T-cell (primary cell): ENCODE measurements at places on chromosomes 2 and 18. TPM values are rescaled to one million over a fixed set of nuclear protein-coding genes. Genes with fewer than 3 reads are reported as not detected.

Gene CCBE1
- total RNA-seq: not detected

DNA sequence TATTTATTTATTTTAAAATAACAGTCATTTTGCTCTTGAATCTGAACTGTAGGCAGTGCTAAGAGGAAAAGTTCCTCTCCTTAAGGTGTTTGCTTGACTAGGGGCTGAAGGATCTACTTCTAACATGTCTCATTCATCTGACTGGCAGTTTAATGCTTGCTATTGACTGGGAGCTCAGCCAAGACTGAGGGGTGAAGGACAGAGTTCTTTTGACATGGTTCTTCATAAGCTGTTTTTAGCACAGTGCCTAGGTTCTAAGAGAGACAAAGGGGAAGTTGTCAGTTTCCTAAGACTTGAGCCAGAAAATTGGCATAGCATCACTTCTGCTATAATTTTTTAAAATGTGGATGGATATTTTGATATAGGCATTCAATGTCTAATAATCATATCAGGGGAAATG lies 73.0 kb downstream of the COMMD1 start:
- no peak for DNase-seq

Gene DNAJC27
- 11.8 TPM for total RNA-seq

Gene TPGS2
- total RNA-seq: 46.3 TPM

Gene ICOS
- total RNA-seq: 49.6 TPM

Gene ZNF513
- 27.0 TPM for total RNA-seq

GRCh38 chr18:9019135-9019534 lies 83.4 kb upstream of the NDUFV2 start:
- no peak for DNase-seq

Gene PROC
- not detected for total RNA-seq

- DNase-seq: no peak
Measured at GRCh38 chr2:135386993-135387392, 144.0 kb downstream of the ZRANB3 start.

DNA sequence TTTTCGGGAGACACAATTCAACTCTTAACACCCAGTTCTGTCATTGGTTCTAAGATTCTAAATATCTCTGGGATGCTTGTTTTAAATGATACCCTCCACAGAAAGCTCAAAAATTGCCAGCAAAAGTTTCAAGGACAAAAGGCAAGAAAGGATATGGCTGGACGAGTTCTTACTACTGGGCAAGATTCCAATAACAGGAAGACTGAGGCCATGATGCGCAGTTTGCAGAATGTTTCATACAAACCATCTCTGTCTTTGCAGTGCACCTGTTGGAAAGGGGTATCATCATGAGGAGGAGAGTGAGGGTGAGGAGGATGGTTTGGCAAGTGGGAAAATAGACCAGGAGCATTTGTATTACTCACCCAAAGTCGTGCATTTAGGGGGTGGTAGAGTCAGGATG lies 172.8 kb downstream of the DCDC2C start:
- no peak for DNase-seq

- DNase-seq: no peak
Measured at GRCh38 chr18:68462766-68463165, 252.1 kb downstream of the TMX3 start.

DNA sequence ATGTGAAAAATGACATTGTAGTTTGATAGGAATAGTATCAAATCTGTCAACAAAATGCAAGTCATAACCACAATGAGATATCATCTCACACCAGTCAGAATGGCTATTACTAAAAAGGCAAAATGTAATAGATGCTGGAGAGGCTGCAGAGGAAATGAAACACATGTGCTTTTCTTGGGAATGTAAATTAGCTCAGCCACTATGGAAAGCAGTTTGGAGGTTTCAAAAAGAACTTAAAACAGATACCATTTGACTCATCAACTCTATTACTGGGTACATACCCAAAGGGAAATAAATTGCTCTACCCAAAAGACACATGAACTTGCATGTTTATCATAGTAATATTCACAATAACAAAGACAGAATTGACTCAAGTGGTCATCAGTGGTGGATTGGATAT lies 572.6 kb downstream of the TRIB2 start:
- DNase-seq: no peak

- no peak for DNase-seq
Measured at GRCh38 chr2:58629545-58630119, 388.5 kb upstream of the FANCL start.

GRCh38 chr18:48023334-48024008 lies 93.0 kb upstream of the SMAD2 start:
- DNase-seq: no peak

Gene FSHR
- not detected for total RNA-seq

GRCh38 chr18:22695674-22696073 lies 237.5 kb upstream of the RBBP8 start:
- no peak for DNase-seq

- no peak for DNase-seq
Measured at GRCh38 chr2:114119862-114120261, 230.0 kb downstream of the ACTR3 start.

Gene COL6A3
- 2.7 TPM for total RNA-seq

GRCh38 chr18:62399276-62399675 lies 74.2 kb downstream of the TNFRSF11A start:
- DNase-seq: no peak

DNA sequence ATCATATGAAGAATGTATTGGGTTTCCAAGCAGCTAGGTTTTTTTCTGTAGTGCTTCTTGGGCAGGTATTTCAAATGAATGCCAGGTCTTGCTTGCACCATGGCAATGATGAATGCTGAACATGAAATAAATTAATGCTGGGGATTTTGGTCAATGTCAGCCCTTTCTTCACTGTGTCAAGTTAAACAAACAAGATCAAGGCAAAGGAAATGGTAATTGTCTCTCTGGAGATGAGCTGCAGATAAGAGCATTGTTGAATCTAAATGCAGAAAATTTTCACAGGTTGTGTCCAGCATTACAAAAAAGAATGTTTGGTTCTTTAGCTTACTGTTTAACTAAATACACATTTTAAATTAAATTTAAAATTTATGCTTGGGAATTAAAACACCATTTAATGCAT lies 144.3 kb downstream of the GPD2 start:
- no peak for DNase-seq

GRCh38 chr2:173217116-173217840 lies 137.4 kb upstream of the CDCA7 start:
- no peak for DNase-seq

DNA sequence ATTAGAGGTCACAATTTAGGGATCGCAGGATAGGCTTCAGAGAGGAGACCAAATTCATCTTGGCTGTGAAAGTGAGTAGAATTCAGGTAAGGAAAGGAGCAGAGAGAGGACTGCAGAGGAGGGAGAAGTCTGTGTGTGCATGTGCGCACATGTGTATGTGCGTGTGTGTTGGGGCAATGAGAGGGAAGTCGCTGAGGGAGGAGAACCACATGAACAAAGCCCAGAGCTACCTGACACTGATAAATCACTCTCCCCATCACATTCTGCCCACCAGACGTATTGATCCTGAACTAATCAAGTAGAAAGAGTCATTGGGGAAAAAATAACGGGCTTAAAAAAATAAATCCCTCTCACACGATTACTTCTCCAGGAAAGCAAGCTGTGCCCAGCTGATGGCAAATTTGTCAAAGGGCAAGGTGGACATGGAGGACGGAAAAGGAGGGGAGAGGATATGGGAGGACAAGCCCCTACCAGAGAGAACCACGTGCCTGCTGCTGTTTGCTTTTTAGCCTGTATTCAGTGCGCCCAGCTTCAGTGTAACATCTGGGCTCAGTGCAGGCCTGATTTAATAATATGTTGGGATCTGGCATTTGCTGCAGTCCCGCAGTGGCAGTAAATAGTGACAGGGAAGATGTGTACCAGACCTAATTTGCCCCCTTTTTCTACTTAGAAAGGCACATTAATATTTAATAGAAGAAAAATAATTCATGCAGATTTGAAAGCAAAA lies 307.5 kb downstream of the C1D start:
- DNase-seq: no peak
